IPS DF 6.9 (cell line): ENCODE measurements at places on chromosomes 7 and 10.

DNA sequence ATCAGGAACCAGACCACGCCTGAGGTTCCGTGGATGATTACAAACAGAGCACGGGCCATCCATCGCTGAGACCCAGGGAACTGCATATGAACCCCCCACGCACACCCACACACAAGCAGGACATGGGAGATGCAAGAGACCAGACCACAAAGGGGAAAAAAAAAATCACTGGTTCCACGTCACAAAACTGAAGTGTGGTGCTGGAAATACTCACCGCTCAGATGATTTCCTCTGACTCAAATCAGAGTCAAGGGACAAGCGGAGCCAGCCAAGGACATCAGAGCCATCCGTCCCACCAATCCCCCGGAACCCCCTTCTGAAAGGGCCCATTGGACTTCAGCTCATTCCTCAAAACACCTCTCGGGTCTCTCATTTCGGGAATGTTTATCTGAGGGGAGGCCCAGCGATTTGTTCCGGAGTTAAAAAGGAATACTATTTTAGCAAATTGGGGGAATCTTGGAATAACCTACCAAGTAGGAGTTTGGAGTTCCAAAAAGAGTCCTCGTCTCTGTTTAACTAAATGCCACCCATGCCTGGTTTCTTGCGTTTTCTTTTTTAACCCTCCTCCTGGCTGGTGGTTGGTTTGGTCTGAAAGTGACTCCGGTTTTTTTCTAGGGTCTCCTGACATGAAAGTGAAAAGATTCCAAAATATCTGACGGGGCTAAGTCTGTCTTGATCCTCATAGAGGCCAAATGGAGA is 15.0 kb downstream of the SNX8 start:
- peaks cover 3% of the 10 kb centered on the region; the same call in 1 of the 2 replicates for H3K4me1 ChIP-seq
- no peak for DNase-seq

DNA sequence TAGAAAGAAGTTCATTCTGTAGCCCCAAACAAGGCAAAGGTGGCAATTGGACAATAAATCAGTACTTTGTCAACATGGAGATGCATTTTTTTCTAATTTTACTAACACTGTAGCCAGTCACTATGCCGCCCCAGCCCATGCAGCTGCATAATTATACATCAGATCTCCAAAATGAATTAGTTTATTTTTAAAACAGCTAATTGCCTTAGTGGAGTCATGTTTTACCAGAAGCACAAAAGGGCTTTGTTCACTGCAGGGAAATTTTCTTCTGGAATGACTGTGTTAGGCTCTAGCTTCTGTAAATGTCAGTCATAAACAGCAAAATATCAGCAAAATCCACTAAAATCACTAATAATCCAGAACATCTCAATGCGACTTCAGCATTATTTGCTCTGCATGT is 20.1 kb upstream of the HDAC9 start:
- H3K4me1 ChIP-seq: no peaks in the 10 kb centered on the region
- H3K27ac ChIP-seq: no peak overlapping the region
- no peaks in the 10 kb centered on the region for H3K36me3 ChIP-seq

DNA sequence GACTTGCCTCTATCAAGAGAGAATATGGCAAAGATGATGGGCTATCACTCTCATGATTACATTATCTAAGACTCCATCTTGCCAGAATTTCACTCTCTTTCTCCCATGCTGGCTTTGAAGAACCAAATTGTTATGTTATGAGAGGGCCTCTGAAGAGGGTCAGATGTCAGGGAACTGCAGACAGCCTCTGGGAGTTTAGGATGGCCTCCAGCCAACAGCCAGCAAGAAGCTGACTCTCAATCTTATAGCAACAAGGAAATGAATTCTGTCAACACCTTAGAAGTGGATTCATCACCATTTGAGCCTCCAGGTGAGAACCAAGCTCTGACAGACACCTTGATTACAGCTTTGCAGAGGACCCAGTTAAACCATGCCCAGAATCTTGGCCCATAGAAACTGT is 33.6 kb downstream of the ZNF22 start:
- no peak overlapping the region for H3K27ac ChIP-seq
- no peaks in the 10 kb centered on the region for H3K4me1 ChIP-seq
- no peaks in the 10 kb centered on the region for H3K27me3 ChIP-seq
- no peak overlapping the region for H3K4me3 ChIP-seq
- no peaks in the 10 kb centered on the region for H3K36me3 ChIP-seq

DNA sequence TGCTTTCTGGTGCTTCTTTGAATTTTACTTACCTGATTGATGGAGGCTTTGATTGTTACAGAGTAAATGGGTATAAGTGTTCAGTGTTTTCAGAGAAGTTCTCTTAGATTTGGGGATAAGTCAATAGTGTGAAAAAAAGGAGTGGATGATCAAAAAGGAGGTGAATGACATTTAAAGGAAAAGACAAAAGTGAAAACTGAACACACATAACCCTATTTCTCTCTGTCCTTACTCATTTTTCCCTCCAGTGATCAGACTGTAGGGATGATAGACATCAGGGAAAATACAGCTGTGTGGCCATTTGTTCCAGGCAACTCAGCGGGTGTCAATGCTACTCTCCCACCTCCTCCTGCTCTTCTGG is 278 bp downstream of the CPA2 start:
- no peak overlapping the region for H3K4me3 ChIP-seq
- H3K27ac ChIP-seq: no peak overlapping the region
- peaks cover 2% of the 10 kb centered on the region; the same call in 1 of the 2 replicates for H3K4me1 ChIP-seq
- no peak for DNase-seq
- H3K36me3 ChIP-seq: no peaks in the 10 kb centered on the region
- H3K27me3 ChIP-seq: no peaks in the 10 kb centered on the region

DNA sequence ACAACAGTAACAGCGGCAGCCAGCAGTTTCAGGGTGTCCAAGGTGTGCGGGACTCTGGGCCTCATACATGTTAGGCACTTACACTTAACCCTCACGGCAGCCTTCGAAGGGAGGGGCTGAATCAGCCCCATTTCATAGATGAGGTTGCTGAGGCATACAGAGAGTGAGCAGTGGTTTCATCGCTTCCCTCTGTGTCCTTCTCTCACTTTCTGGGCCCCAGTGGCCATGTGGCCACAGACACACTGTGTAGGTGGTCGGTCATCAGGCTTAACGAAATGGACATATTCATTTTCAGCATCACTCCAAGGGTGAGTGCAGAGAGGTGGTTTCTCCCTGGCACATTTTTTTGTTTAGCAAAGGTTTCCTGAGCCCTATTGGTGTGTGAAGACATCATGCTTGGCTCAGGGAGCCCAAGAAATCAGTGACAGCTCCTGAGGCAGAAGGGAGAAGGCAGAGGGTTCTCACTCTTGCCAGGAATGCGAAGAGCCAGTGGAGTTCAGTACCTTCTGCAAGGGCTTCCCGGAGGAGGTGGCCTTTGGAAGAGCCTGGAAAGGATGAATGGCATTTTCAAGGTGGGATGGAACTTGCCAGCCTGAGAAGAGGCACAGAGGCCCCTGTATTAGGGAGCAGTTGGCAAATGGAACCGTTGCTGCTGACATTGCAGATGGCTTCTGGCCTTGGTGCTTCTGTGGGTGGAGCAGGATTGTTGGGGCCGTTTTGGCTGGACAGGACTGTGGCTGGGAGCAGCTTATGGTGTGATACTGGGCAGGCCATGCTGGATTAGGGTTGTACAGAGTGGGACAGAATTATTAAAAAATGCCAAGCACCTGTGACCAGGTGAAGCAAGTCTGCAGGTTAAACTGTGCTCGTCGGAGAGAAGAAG is 61.7 kb upstream of the PPIF start:
- H3K36me3 ChIP-seq: no peaks in the 10 kb centered on the region
- no peak overlapping the region for H3K4me3 ChIP-seq
- H3K27me3 ChIP-seq: no peaks in the 10 kb centered on the region
- peaks cover 1% of the 10 kb centered on the region; the same call in 1 of the 2 replicates for H3K4me1 ChIP-seq
- DNase-seq: no peak

- H3K27ac ChIP-seq: no peak overlapping the region
- DNase-seq: no peak
- no peaks in the 10 kb centered on the region for H3K36me3 ChIP-seq
- H3K27me3 ChIP-seq: no peaks in the 10 kb centered on the region
- H3K4me3 ChIP-seq: no peak overlapping the region
- H3K4me1 ChIP-seq: peaks cover 2% of the 10 kb centered on the region
Observed at GRCh38 chr7:44909596-44910389, 24.5 kb upstream of the PURB start.

GRCh38 chr7:41147606-41148485 is 555.0 kb downstream of the INHBA start:
- no peak for DNase-seq
- H3K4me1 ChIP-seq: 0 out of 2 replicates have a peak, but pooled peaks cover 1% of the 10 kb centered on the region
- H3K36me3 ChIP-seq: no peaks in the 10 kb centered on the region
- H3K27me3 ChIP-seq: no peaks in the 10 kb centered on the region
- H3K4me3 ChIP-seq: no peak overlapping the region

GRCh38 chr7:101743995-101744360 is 73.4 kb upstream of the CUX1 start:
- peaks cover 6% of the 10 kb centered on the region for H3K4me1 ChIP-seq
- peak overlapping the region; percentile 41; the same call in 1 of the 2 replicates for H3K4me3 ChIP-seq
- DNase-seq: no peak

DNA sequence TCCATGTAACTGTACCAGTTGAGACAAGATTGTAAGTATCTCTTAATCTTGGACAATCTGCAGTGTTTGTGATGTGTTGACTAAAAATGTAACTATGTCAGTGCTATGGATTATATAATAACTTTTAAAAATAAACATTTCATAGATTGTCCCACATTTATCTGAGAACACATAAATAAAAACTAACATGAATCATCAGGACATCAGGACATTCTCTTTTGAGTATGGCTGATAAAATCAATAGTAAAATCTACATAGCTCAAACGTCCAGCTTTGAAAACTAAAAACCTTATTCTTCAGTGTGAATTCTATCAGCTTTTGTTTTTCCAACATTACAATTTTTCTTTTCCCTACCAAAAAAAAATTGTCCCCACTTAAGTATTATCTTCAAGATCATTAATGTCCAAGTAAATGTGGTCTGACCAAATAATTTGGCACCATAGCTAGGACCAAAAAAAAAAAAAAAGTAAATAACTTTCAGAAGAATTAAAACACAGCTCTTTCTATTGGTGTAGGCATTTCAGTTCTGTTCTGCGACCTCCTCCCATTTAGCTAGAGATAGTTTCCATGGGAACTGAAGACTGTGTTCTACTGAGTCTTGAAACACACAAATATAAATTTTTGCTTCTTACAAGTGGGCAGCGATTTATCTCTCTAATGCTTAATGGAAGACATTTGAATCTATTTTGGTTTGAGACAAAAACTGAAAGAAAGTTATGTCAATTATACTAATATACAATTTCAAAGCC is 123.0 kb upstream of the SGCE start:
- no peak overlapping the region for H3K4me3 ChIP-seq
- H3K27ac ChIP-seq: no peak overlapping the region

GRCh38 chr7:29354340-29354739 is 159.8 kb downstream of the CHN2 start:
- no peak overlapping the region for H3K27ac ChIP-seq
- no peaks in the 10 kb centered on the region for H3K27me3 ChIP-seq
- DNase-seq: no peak
- H3K4me1 ChIP-seq: no peaks in the 10 kb centered on the region

- H3K4me3 ChIP-seq: no peak overlapping the region
- H3K4me1 ChIP-seq: no peaks in the 10 kb centered on the region
- H3K36me3 ChIP-seq: no peaks in the 10 kb centered on the region
- DNase-seq: no peak
Observed at GRCh38 chr10:62113680-62114079, 155.0 kb downstream of the RTKN2 start.

GRCh38 chr7:24432677-24433076 is 140.6 kb upstream of the PALS2 start:
- H3K4me3 ChIP-seq: no peak overlapping the region
- H3K4me1 ChIP-seq: peaks cover 9% of the 10 kb centered on the region; the same call in 1 of the 2 replicates
- H3K27ac ChIP-seq: no peak overlapping the region
- H3K36me3 ChIP-seq: no peaks in the 10 kb centered on the region
- no peaks in the 10 kb centered on the region for H3K27me3 ChIP-seq
- DNase-seq: no peak

DNA sequence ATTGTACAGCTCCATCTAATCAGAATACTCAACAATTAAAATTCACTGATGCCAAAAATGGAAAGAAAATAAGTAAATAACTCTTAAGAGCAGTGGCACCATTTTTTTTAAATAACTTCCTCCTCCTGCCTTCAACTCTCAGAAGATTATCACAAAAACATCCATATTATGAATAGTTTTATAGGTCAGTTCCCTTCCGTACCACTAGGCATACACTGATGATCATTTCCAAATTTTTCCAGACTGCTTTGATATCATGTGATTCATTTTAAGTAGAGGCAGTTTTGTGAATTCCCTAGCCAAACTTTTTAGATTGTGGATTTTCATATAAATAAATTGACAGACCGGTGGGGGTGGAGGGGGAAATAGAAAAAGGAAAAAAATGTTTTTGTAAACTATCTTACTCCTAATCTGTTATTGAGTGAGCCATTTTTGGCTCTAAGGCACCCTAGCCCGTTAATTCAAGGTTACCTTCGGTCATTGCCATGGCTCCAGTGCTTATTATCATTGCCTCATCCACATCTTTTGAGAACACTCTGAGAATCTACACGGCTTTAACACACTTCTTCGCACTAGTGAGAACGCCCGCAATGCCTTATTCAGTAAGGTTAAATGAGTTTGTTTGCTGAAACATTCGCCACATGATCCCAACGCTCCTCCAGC is 1.0 kb downstream of the FAM107B start:
- H3K4me3 ChIP-seq: no peak overlapping the region
- no peaks in the 10 kb centered on the region for H3K27me3 ChIP-seq
- H3K36me3 ChIP-seq: no peaks in the 10 kb centered on the region
- no peak overlapping the region for H3K27ac ChIP-seq
- DNase-seq: no peak
- no peaks in the 10 kb centered on the region for H3K4me1 ChIP-seq

DNA sequence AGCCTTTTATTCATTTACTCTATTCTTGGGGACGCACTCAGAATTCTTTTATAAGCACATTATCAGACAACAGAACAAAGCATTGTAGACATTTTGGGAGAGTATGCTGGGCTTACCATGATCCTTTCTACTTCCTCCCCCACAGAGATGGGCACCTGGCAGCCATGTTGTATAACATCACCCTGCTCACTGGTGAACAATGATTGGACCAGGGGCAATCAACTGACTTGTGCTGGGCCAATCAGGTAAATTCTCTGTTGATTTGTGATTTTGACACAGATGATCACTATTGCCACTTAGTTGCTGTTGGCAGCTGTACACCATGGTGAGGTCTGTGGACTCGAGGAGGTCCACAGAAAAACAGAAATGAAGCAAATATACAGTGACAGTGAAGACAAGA is 43.7 kb downstream of the WNT2 start:
- no peak overlapping the region for H3K4me3 ChIP-seq
- H3K27ac ChIP-seq: no peak overlapping the region
- H3K4me1 ChIP-seq: no peaks in the 10 kb centered on the region
- H3K27me3 ChIP-seq: no peaks in the 10 kb centered on the region
- no peak for DNase-seq

GRCh38 chr7:99837649-99838361 is 10.0 kb downstream of the CYP3A43 start:
- no peak overlapping the region for H3K4me3 ChIP-seq
- no peaks in the 10 kb centered on the region for H3K36me3 ChIP-seq
- no peak for DNase-seq
- H3K27ac ChIP-seq: no peak overlapping the region
- no peaks in the 10 kb centered on the region for H3K27me3 ChIP-seq
